ENCODE measurements at places on chromosomes 5 and 9.

DNA sequence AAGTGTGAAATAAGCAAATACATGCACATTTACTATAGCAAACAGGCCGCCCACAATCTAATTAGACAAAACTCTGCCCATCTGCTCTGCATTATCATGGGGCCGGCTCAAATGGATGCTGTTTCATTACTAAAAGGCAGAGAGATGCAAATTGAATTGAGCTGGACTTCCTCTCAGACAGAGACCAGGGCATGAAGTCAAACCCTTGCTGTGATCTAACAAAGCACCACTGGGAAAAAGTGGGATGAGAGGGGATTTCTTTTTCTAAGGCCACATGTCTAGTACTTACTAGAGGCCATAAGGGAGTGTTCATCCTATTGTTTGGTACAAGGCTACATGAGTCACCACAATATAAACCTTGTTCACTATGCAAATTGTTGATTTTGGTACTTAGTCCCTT is 614.7 kb downstream of the ISL1 start:
- DNase-seq, result no peak

DNA sequence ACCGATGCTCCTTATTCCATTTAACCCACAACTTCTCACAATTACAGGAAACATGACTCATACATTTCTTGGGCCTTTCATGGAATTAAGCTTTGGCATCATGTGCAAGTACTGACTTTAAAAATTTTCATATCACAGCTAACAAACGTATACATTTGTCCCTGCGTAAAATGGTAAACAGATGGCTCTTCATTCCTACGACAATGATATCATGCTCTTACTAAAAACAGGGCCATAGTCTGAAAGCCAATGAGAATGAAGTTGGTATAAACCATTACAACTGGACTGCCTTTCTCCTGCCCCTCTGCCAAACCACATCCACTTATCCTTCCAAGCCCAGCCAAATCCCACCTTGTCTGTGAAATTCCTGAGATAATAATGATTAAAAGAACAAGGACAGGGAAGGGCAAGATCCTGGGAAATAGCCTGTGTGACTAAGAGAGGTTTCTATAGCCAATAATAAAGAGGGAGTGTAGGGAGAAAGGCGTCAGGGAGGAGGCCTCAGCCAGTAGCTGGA is 44.9 kb upstream of the ZNF366 start:
- DNase-seq, result no peak

GRCh38 chr9:107307331-107307730 is 24.3 kb downstream of the RAD23B start:
- no peak for DNase-seq

DNA sequence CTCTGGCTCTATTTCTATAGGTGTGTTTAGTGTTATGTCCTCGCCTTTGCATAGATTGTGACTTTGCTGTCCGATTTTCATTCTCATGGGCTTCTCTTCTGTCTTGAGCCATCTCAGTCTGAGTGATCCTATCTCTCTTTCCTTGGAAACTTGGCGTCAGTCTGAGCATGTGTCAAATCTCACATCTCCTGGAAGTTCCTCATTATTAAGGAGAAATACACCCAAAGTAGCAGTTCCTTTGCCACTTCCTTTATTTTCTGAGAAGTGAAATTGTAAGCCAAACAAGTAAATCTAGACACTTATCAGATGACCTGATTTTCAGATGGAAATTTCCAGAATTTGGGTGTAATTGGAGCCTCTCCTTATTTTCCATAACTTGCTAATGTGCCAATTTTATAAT is 126.9 kb upstream of the ANKH start:
- no peak for DNase-seq

DNA sequence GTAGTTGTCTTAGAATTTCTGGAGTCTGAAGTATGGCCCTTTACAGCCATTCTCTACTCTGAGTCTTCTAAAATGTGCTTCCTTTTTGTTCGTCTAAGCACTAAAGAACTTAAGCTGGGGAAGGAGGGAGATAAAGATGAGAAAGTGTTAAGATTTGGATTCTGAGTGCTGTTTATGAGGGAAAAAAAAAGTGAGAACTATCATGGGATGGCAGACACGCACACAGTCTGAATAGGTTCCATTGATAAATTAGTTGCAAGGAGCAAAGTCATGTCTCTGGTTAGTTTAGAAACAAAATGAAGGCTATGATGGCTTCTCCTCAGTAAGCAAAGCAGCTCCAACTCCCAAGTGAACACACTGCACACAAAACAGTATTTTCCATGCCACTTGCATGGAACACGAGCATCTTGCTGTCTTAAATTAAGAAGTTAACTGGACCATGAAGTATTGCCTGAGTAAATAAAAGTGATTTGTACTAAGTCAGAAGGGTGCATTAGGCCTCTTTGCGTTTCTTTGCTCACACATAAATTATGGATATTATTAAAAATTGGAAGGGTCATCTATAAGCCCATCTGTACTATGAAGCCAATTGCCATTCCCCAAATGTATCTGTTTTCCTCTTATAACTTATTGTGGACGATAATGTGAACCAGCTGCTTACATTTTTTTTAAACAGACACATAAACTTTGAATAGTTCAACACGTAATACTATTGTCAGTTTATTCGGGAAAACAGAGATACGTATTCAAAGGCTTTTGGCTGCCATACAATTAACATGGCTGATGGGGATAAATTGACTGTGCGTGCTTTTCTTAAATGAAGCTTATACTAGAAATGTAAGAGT is 199.3 kb downstream of the SGCD start:
- no peak for DNase-seq

GRCh38 chr5:77568082-77568481 is 70.4 kb downstream of the OTP start:
- DNase-seq, result no peak

DNA sequence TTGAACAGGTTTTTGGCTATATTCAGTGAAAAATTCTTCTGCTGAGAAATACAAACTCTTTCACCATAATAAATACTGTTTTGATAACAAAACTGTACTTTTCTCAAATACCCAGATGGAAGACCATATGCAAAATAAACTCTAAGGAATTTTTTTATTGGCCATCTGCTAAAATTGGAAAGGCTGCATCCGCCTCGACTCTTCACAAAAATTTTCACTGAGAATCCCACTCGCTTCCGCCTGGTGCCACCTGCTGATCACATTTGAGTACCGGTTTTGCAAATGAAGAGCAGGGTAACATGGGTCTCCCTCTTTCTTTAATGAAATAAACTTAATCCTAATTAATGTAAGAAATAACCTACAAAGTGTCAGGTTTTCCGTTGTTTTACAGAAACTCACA is 76.4 kb downstream of the TTLL11 start:
- DNase-seq, result no peak

- DNase-seq, result no peak
Observed at GRCh38 chr5:142324136-142324870, 518 bp downstream of the SPRY4 start.

DNA sequence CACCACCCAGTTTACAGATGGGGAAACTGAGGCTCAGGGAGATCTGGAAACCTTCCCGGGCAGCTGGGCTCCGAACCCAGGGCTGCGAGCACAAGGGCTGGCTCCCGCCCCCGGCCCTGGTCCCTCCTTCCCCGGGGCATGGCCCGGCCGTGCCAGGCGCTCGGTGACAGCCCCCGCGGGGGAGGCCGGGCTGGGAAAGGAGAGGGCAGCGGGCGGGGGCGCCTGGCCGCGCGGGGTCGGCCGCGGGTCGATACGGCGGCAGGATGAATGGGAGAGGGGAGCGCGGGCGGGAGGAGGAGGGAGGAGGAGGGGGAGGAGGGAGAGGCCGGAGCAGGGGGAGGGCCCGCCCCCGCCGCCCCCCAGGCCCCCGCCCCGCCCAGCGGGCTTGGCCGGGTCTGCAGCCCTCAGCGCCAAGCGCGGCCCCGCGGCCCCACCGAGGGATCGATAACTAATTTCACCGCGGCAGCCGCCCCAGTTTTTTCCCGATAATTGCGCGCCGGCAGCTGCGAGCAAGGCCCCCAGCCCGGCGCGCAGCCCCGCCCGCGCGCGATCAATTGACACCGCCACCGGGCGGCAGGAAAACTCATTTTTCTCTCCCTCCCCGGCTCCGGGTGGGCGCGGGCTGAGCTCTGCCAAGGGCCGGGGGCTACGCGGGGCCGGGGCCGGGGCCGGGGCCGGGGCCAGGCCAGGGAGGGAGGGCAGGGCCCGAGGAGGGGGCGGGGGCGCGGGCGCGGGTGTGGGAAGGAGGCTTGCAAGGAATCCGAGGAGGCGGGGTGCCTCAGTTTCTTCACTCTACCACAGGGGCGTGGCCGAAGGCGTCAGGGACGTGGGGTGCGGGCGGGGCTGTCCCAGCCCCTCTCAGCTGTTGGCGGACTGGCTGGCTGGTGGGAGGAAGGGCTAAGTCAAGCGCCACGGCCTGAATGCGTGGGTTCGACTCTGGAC is 52.1 kb downstream of the C9orf50 start:
- DNase-seq, result no peak

GRCh38 chr5:128775558-128775957 is 189.7 kb upstream of the SLC27A6 start:
- no peak for DNase-seq

GRCh38 chr5:154972476-154973080 is 31.7 kb downstream of the MRPL22 start:
- DNase-seq, result no peak
